ENCODE measurements at places on chromosomes 11 and 22.
A peak's percentile ranks its signal among the peaks of the same experiment; 100 is the strongest.

DNA sequence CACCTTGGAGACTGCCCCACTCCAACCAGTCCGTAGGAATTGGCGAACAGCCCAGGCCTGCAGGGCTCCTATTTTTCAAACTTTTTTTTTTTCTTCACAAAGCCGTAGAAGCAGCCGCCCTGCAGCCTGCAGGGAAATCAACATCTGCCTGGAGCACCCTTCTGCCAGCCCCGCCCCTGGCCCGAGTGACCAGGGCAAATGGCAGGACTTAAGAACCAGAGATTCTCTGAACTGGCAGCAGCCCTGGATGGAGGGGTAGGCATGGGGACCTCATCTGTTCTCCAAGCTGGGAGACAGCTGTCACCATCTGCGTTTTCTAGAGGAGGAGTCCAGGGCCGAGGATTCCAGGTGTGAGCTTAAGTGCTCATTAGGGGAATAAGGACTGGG, 5.6 kb downstream of the SCN2B start:
- DNase-seq = no peak

- no peak for DNase-seq
Observed at GRCh38 chr22:49404020-49404419, 423.7 kb downstream of the BRD1 start.

DNA sequence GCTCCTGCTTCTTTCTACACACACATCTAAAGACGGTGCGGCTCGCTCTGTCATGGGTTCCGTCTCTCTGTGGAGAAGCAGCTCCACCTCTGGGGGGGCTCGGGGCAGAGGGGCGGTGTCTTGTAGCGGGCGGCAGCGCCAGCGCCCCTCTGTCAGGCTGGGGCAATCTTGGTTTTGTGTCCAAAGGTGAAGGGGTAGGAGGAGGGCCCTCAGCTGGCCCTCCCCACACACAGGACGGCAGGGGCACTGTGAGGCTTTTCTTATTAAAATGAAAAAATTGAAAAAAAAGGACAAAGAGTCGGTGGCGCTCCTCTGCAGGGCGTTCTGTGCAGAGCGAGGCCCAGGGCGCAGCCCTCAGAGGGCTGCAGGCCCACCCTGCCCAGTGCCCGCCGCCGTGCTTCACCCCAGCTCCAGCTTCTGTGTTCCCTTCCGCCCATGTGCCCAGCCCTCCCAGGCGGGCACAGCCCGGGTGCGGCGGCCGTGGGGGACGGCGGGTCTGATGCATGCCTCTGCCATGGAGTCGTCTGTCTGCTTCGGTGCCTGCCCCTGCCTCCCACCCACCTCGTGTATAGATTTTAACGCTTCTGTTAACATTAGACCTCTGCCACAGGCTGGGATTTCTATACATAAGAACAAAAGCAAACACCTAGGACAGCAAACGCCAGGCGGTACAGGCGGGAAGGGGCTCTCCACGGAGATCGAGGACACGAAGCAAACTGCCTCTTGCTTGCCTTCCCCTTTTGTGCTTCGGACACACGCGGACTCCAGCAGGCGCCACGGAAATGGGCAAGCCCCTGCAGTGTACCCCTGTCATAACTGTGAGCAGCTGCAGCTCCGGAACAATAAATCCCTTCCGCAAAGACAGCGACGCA, 24.5 kb downstream of the MOB2 start:
- DNase-seq = no peak

- no peak for DNase-seq
Observed at GRCh38 chr22:23579870-23580575, at the start of gene IGLL1. Gene IGLL1, minus strand, starts transcription at chr22:23580290. Its CDS starts 100 bp downstream, at chr22:23580190.

DNA sequence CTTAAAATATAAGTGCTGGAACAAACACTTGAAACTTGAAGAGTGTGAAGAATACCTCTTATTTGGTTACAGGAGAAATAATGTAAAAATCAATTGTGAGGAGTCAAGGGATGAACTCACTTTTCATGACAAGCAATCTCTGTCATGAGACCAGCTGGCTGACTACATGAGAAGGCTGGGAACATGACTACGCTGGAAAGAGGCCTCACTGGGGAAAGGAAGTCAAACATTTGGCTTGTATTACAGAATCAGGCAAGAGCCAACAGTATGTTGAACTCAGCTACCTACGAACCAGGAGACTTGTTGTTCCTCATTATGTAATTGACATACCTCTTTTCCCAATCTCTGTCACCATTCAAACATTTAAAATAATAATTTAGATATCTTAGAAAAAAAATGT, 14.4 kb downstream of the DCDC1 start:
- DNase-seq = no peak

DNA sequence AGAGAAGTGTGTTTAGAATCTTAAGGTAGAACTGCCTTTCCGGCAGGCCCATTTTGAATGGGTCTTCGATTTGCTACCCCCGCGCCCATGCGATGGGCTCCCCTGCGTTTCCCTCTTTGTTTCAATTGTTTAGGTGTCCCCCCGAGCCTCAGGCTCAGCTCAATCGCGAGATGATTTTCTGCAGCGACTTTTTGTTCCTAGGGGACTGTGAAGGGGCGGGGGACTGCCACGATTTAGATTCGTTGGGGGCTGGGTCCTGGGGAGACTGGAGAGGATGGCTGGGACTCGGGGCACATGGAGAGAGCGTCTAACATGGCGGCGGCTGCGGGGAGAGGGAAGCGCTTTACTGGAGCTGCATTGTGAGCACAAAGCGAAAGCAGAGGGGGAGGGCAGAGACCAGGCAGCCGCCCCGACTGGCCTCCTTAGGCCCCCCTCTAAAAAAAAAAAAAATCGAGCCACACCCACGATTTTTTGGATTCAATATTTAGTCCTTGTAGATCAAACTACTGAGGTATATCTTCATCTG, 1.7 kb downstream of the CAPRIN1 start:
- DNase-seq = peak; percentile 77

DNA sequence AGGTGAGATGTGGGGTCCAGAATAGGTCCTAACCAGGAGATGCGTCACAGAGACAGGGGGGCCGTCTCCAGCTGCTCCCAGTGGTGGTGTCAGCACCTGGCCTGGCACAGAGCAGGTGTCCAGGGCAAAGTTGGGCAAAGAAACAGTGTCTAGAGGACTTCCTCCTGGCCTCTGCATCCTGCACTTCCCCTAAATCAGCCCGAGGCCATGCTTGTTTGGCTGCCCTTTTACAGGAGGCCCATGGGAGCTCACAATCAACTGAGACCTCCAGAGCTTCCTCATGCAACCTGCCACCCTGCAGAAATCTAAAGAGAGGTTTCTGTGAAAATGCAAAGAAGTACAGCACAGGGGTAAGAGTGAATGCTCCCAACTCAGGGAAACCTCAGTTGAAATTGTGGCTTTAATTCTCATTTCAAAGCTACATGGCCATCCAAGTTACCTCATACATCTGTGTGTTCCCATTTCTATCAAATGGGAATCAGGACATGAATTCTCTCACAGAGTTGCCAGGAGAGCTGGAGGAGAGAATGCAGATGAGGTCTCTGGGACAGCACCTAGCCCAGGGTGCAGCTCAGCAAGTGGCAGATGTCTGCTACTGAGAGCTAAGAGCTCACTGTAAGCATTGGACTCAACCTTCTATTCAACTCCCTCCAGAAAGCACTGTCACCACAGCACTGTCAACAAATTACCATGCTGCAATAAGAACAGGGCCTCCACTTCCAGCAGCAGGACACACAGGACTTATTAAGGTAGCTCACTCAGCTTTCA, 32.6 kb downstream of the TCIRG1 start:
- peak; percentile 53 for DNase-seq

DNA sequence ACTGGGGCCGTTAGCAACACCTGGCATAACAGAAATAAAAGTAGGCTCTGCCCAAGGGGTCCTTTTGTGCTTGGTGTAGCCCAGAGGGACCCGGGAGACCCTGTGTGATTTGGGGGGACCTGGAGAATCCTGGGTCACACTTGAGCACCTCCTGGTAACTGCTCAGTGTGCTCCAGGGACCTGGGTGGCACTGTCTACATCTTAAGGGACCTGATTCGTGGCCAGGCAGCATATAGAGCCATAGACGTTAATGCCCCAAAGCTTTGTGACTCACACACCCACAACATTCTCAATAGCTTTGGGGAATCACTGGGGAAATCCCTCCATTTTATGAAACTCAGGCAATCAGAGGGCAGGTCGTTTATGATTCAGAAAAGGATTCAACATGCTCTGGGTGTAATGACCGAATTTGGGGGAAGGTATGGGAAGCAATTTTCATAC, 3.6 kb upstream of the IGF2 start:
- DNase-seq = peak; percentile 37

DNA sequence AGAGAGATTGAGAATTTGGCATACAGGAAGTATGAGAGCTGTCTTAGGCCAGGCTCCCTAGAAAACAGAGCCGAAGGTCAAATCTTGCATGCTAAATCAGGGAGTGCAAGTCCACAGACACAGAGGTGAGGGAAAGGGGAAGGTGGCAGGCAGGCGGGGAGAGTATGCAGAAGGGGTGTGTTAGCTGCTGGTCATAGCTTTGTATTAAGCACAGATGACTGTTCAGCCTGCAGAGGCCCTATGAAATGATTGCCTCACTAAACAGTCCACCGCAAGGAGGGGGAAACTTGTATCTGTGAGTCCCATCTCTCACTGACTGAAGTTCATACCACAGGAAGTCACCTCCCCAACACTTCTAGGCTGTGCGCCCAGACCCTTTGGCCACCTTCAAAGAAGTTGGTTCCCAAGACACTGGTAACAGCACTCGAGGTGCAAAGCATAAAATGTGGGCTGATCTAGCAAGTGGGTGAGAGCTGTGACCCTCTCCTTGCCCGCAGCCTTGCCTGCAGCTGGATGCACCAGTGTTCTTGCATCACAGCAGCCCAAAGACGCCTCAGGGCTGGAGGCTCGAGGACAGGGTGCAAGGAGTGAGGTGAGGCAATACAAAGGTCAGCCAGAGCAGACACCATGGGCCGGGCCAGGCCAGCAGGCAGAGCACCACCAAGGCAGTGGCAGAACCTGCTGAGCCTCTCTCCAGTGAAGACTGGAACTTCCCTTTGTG, 115.3 kb upstream of the TBCEL start:
- DNase-seq = no peak

DNA sequence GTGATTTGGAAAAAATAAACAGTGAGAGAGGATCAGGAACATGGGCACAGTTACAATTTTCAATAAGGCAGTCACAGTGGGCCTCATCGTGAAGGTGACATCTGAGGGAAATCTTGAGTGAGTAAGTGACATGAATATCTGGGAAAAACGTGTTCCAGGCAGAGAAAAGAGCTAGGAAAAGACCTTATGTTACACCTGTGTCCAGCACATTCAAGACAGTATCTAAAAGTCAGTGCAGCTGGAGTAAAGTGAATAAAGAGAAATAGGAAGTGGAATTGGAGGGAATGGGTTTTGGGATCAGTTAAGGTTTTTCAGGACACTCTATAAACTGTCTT, 827.5 kb upstream of the FAT3 start:
- DNase-seq = no peak

DNA sequence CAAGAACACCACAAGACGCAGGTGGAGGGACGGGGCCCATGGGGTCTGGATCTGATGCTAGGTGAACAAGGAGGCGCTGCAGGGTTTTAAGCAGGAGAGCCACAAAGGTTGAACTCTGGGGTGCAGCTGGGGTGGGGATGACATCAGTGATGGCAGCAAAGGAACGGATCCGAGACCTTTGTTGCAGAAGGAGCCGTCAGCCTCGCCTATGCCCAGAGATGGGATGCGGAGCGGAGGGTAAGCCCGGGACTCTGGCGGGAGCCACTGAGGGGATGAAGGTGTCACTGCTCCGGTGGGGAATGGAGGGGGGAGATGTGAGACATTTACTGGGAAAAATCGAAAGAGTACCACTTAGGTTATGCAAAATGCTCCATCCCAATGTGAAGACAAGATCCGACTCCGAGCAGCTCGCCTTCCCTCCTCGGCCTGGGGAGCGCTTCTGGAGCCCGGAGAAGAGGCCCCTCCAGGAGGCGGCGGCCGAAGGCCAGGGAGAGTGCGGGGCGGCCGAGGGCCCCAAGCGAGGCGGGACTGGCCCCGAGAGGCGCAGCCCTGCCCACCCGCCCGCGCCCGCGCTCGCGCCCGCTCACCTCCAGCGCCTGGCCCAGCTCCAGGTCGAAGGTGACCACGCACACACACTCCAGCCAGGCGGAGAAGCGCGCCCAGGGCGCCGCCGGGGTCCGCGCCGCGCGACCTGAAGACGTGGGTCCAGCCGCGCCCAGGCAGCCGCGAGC, 422 bp downstream of the DENND6B start:
- DNase-seq = no peak

- DNase-seq = no peak
Observed at GRCh38 chr11:120756931-120757330, 245.4 kb downstream of the GRIK4 start.

- DNase-seq = peak; percentile 83
Observed at GRCh38 chr22:39230261-39231196, 14.3 kb downstream of the PDGFB start.

- DNase-seq = no peak
Observed at GRCh38 chr11:86990515-86990914, 35.3 kb upstream of the FZD4 start.

DNA sequence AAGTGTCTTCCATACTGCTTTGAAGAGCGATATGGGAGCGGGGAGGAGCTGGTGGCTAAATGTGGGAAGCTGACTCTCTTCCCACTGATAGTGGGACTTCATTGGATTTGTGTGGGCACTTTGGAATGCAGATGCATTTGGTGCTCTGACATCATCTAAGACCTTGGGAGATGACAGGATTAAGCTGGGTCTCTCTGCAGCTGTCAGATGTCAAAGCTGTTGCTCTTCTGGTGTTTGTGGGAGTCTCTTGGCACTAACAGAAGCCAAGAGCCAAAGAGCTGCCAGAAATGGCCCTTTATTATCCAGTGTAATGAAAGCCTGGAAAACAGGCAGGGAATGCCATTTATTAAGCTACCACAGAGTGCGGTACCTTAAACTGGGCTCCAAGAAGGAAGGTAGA, 20.6 kb downstream of the GRAMD1B start:
- no peak for DNase-seq

DNA sequence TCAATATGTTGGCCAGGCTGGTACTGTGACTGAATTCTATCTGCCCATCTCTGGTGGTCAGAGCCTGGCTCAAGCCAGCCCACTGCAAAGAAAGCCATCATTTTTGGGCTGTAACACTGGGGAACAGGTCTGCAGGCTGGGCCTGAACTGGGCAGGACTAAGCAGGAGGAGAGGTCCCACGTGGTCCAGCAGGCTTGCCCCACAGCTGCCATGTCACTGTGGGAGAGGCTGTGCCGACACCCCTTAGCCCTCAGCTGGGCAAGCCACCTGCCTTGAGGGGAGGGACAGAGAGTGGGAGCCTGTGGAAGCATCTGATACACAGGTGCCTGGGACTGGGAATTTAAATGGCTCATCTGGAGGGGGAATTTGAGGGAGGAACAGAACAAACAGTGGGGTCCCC, 66.7 kb upstream of the CLTCL1 start:
- no peak for DNase-seq

GRCh38 chr22:30742291-30743256, 47.9 kb downstream of the OSBP2 start:
- peak; percentile 26 for DNase-seq

DNA sequence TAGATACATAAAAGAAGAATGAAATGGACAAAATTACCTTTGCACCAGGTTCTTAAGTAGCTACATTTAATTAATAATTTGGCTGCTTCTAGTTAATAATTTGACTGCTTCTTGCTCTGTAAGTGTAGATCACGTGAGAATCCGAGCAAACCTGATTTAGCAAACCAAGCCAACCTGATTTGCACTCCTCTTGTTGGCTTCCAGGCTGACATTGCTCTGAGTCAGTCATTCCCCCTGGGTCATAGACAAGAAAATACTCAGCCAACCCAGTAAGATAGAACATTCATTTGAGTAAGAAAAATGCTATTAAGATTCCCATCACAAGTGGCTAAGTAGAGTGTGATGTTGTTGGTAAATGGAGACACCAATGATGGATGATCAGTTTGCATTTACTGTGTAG, 304.1 kb downstream of the C11orf87 start:
- DNase-seq = no peak
